ENCODE measurements at places on chromosomes 12 and 14.

- DNase-seq = no peak
Measured at GRCh38 chr14:91225025-91225424, 19.5 kb downstream of the GPR68 start.

- DNase-seq = no peak
Measured at GRCh38 chr12:1798641-1799020, 21.7 kb upstream of the LRTM2 start.

DNA sequence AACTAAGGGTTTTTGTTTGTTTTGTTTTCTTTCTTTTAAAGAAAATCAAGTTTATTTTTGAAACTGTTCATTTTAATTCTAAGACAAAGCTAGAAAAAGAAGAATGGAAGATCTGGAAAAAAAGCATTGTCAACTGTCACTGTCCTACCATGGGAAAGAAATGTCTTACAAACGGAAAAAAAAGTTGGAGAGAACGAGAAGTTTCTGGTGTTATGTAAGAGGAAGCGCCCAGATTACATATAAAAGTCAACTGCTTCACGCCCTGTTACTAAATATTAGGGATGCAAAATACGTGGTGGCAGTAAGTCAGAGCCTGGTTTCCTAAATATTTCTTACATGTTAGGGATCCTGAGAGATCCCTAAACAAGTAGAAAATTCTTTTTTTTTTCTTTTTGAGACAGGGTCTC, 14.3 kb upstream of the FBXL14 start:
- DNase-seq = no peak

DNA sequence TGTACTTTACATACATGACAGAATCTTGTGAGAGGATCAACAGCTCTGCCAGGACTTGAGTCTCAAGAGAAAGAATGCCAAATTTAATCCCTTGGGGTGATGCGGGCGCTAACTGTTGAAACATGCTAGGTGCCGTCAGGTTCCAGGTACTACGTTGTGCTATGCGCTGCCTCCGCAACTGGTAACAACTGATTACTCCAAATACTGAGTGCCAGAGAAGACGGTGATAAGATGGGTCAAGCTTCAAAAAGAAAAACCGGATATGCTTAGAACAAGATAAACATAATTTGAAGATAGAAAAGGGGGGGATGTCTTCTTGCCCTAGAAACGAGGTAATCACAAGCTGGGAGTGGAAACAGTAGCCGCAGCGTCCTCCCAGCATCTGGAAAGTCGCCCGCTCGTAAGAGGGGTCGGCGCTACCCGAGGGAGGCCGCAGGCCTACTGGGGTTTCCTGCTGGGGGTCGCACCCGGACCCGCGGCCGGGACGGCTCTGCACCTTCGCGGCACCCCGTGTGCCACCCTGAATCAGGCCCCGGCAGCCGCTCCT, 678 bp downstream of the ZBTB25 start:
- peak; percentile 25 for DNase-seq

DNA sequence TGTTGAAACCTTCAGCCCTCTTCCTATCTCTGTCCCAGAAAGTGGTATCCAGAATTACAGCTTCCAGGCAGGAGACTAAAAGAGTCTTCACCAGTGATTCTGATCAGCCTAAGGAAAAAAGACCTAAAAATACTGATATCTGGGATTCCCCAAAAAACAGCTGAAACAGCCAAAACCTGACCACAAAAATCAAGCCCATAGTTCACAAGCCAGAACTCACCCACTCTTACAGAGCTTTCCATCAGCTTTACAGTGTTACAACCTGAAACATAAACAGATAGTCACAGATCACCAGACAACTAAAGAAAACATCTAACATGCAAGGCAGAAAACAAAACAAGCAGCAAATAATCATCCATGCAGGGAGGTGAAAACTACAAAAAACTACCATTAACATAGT, 26.0 kb upstream of the TSPAN8 start:
- DNase-seq = no peak

DNA sequence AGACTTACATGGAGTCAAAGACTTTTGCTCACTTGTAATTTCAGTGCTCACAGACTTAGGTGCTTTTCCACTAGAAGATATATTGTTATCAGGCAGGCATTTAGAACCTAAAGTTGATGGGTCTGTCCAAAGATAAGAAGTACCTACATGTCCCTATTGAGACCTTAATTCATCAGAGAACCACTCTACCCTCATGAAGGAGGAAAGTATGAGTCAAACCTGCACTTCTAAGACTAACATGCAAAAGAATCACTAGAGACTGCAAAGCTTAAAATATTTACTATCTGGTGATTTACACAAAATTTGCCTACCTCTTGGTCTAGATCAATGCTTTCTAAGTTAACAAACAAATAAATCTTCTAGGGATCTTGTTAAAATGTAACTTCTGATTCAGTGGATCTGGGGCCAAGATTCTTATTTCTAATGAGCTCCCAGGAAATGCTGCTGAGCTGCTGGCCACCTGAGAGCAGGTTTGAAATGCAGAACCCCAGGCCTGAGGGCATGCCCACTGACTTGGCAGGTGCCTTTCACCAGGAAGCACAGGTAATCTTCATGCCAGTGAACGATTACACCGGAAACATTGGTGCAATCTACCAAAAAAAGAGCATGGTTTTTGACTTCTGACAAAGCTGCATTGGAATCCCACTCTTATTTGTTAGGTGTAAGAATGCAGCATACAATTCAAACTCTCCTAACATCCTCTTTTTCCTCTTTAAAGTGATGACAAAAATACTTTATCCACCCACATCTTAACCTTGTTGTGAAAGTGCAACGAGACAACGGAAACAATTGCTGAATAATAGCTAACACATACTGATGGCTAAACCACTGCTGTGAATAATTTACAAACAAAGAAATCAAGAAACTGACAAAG, 214.2 kb downstream of the ADAMTS20 start:
- DNase-seq = no peak

GRCh38 chr14:21025371-21026273, 761 bp upstream of the NDRG2 start:
- DNase-seq = no peak

DNA sequence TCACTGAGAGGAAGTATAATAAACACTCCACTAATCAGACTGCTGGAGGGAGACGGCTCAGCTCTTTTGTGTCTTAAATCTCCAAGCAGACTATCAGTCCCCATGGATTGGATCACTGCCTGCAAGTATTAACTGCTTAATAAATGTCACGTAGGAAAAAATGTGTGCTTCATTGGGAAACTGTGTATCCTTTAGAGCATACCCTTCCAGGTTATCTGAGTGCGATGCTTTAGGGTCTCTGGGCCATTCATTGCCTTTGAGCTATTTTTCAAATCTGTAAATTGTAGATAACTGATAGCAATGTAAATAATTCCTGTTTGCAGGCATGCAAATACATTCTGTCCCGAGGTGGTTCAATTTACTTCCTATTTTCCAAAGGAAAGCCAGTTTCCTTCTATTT, 45.0 kb upstream of the VASH1 start:
- DNase-seq = no peak

DNA sequence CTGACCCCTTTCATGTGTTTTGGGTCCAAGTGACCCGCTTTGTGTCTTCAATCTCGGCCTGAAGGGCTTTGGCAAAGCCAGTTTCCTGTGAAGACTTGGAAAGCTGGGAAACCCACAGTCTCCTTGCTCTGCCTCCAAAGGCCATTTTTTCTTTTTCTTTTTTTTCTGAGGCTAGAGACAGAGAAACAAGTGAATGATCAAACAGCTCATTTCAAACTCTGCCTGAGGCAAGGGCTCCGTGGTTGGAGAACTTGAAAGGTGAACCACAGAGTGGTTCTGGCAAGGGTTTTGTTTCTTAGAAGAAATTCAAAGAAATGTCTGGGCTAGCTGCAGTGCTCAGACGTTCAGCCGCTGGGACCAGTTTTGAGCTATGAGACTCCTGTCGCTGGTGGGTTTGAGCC, 62.7 kb downstream of the ERH start:
- DNase-seq = no peak

DNA sequence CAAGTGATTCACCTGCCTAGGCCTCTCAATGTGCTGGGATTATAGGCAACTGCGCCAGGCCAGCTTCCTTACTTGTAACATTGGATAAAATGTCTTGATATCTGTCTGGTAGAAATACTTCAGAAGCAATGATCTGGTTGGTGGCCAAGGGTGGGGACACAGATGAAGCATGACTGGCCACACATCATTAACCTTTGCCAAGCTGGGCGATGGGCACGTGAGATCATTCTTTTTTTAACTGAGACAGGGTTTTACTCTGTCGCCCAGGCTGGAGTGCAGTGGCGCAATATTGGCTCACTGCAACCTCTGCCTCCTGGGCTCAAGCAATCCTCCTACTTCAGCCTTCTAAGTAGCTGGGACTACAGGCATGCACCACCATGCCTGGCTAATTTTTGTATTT, 31.1 kb downstream of the PLEKHH1 start:
- DNase-seq = no peak

DNA sequence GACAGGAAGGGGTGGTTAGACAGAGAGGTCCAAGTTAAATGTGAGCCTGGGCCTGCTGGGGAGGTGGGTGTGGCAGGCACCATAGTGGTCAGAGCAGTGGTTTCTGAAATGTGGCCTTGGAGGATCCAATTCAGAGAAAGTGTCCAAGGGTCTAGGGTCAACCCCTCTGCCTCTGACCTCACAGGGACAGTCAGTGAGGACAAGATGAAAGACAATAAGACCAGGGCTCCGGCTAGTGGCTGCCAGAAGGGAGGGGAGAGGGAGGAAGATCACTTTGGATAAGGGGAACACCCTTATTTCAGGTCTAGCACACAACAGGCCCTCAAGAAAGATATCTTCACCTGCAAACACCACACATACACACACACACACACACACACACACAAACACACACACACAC, 335.1 kb downstream of the MED13L start:
- no peak for DNase-seq

DNA sequence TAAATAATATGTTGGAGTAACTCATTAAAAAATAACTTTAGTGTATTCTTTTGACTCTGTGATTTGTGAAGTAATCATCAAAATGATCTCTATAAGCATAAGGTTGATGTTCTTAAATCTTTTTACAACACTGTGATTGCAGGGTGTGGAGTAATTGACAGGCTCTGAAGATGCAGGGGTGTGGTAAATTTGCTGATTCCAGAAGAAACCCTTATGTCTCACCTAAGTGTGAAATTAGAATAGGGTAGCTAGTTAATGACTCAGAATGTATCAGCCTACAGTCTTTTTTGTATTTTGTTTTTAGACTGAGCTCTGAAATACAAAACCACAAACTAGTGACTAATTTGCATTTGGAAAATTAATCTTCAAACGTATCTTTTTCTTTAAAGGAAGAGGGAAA, 5.9 kb downstream of the PRPF39 start:
- DNase-seq = no peak

GRCh38 chr14:102951799-102952198, 29.3 kb downstream of the AMN start:
- no peak for DNase-seq

DNA sequence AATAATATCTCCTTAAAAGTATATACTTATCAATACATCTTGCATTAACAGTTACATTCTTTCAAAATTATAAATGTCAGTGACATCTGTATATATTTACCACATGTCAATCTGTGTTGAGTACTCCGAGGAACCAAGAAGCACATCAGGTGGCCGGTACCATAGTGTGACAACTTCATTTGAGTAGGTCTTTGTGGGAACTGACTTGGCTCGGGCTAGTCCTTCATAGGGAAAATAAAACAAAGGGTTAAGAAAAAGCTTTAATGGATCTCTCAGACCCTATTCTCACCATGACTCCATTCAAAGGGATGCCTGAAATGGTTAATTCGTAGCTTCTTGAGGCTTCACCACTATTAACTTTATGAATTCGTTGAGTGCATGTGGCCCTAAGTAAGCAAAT, 94.9 kb downstream of the ELK3 start:
- no peak for DNase-seq

DNA sequence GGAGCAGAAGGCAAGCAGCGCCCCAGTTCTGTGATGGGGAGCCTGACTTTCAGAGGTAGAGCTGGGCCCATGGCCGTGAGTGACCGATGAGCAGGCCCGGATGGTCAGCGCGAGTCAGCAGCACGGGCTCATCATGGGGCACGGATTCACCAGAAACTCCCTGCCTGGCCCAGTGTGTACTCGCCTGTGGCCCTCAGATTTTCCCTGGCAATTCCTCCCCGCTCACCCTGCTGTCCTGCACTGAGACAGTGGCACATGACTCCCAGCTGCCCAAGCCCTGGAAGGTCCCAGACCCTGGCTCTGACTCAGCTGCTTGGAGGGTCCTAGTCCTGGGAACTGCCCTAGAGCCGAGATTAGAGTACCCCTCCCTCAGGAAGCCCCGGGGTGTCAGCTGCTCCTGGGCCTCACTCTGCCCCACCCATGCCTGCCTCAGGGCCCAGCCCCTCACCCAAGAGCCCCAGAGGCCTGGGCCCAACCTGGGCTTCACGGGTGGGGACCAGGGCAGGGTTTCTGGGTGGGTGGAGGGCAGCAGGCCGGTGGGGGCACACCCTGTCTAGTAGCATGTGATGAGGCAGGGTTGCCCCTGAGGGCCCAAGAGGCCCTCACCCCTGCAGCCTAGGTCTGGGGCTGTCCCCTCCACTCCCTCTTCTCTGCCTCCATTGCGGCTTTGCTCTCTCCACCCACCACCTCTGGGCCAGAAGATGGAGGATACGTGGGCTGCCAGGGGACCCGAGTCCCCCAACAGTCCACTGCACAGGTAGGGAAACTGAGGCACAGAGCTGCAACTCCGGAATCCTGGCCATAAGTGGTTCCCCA, 8.4 kb downstream of the TRMT61A start:
- DNase-seq = no peak

DNA sequence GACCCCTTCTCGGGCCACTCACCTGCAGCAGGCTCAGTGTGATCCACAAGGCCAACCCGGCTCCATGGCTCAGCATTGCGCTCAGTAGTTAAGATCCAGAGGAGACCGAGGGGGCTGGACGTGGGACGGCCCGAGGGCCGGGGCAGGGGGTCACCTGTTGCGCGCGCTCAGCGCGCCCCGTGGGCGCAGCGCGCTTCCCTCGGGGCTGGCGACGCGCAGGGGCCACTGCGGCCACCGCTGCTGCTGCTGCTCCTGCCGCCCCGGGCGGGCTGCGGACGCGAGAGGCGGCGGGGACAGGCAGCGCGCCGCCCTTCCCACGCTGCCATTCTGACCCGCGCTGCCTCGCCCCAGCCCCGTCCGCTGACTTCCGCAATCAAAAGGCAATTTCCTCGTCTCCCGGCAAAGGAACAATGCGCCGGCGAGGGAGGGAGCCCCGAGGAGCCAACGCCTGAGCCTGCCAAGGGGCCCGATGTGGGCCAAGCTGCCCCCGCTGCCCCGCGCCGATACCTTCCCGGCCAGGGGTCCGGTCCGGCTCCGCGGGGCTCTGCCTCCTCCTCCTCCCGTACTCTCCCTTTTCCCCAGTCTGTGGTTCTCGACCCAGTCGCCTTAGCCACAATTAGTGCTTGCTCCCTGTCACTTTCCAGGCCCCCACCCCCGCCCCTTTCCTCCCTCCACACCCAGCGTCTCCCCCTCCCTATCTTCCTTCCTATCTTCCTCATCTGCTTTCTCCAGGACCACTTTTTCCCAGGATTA, 27.3 kb downstream of the PTPRB start:
- peak; percentile 61 for DNase-seq

DNA sequence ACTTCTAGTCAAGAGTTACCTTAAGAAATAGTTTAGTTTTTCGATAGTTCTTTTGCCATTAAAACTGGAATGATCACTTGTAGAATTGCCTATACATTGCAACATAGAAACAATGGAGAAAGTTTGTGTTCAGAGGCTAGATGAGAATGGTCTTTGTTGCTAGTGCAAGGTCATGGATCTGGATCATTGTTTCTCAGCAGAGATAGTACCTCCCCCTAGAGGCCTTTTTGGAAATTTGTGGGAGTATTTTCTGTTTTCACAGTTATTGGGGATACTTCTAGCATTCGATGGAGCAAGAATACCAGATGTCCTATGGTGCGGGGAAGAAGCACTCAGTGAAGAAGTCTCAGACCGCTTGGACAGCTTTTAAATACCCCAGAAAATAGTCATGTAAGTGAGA, 138.8 kb upstream of the HMGA2 start:
- DNase-seq = no peak
